ENCODE measurements at places on chromosomes 7 and 10. TPM values are rescaled to one million over a fixed set of nuclear protein-coding genes. Genes with fewer than 3 reads are reported as not detected.

ADAM8 gene
- 682 TPM for total RNA-seq

DMBT1 gene
- not detected for total RNA-seq

CARD11 gene
- total RNA-seq = 199 TPM

GIMAP6 gene
- 51.9 TPM for total RNA-seq

SLC13A1 gene
- not detected for total RNA-seq

Measured in natural killer cell (primary cell).